ENCODE measurements at places on chromosomes 6 and 20. TPM values are rescaled to one million over a fixed set of nuclear protein-coding genes. Genes with fewer than 3 reads are reported as not detected.

Gene PTCRA
- not detected for total RNA-seq

DNA sequence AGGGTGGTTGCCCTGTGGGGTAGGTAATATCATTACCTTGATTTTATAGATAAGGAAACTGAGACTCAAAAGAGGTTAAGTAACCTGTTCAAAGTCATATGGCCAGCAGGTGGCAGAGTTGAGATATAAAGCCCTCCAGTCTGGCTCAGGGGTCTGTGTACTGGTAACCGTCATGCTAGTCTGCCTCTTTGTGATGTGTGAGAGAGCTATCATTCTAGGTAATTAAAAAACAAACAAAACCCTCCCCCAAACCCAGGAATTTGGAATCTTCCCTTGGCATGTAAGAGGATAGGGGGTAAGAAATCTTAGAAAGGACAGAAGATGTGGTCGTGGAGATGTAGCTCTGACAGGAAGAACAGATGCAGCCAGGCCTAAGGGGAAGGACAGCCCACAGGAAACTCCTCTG lies 206.0 kb downstream of the CDC5L start:
- DNase-seq, result no peak

Gene AVP
- total RNA-seq, result 0.84 TPM

Gene CLIC1
- 102 TPM for total RNA-seq

- DNase-seq, result no peak
Measured at GRCh38 chr6:166318649-166319600, 10.7 kb upstream of the PRR18 start.

DNA sequence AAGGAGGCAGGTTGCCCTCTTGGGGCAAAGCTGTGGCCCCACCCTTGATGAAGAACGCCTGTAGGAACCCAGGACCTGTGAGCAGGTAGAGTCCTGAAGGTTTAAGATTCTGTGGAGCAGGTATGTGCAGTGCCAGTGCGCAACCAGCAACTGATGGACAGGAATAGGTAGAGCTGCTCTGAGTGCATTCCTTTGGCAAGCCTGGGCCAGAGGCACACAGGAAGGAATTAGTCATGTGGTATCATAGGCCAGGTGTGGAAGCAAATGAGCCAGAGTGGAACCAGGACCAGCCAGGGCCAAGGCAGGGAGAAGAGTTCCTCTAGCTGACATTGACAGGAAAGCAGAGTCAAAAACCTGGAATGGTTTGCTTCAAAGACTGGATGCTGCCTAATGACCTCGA lies 1.4 kb upstream of the KHDC1 start:
- DNase-seq, result no peak

DNA sequence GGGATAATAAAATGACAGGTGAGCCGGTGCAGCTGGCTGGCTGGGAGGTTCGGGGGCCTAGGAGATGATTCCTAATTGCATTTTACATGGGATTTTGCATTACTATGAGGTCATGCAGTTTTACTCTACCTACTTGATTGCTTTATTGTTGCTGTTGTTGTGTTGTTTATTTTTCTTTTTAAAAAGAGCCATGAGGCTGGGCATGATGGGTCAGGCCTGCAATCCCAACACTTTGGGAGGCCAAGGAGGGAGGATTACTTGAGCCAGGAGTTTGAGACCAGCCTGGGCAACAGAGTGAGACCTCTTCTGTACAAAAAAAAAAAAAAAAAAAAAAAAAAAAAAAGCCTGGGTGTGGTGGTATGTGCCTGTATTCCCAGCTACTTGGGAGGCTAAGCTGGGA lies 104.8 kb downstream of the GJA1 start:
- no peak for DNase-seq
